ENCODE measurements at places on chromosomes 6 and 20.

- no peak for DNase-seq
These were observed 1.1 kb downstream of the PERP start for GRCh38 chr6:138105880-138106664.

- DNase-seq, result no peak
These were observed 19.2 kb upstream of the FAM83C start for GRCh38 chr20:35311409-35311808.

DNA sequence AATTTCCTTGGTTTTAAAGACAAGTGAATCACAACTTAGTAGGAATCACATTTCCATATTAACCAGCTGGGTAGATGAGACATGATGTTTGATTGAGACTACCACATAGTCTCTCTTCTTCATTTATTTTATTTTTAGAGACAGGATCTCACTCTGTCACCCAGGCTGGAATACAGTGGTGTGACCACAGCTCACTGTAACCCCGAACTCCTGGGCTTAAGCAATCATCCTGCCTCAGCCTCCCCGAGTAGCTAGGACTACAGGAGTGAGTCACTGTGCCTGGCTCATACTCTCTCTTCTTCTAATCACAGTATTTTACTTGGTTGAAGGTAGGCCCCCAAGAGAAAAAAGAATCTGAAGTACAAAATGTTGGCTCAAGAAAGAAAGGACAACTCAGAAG, 80.2 kb upstream of the ASF1A start:
- no peak for DNase-seq

GRCh38 chr6:110509617-110510241, 33.3 kb upstream of the SLC22A16 start:
- DNase-seq, result no peak

DNA sequence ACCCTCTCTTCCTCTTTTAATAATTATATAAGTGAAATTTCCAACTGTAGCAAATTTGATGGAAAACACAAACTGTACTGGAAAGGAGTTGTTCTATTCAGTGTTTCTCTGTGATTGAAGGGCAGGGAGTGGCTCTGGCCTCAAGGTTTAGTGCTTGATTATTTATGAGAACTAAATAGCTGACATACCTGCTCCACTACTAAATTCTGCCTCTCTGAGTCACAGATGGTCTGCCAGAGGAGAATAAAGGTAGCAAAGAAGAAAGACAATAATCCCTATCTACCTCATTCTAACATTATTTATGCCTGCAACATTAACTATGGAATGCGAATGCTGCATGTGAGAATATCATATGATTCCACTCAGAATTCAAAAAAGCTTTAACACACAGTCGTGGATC, 9.3 kb downstream of the BMP5 start:
- no peak for DNase-seq

DNA sequence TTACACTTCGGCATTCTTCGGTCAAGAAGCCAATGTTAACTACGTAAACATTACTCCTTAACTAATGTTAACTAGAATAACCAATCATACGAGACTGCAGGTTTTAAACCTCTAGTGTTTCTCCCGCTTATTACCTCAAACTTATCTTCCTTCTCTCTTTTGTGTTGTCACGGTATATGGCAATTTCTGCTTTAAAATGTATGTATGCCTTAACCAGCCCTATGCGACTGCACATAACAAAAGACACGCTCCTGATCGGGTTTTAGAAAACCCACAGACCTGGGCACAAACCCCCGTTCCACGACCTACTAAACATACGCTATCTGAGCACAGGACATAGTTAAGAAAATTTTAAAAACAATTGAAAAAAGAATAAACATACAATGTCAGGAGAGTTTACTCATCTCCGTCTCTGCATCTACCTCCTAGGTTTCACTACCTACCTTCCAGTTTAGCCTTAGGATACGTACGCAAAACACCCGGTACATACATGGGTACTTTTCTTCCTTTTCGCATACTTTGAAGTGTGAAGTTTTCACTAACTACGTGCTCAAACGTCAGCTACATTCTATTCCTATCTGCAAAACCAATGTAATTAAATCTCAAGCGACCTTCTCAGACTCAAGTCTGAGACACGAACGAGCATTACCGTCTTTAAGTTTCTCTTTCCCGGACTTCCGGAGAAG, 1.1 kb downstream of the CD164 start:
- no peak for DNase-seq

GRCh38 chr6:25127076-25127837, 151.9 kb upstream of the CARMIL1 start:
- DNase-seq, result no peak

GRCh38 chr20:51886341-51886740, 84.0 kb upstream of the SALL4 start:
- no peak for DNase-seq

DNA sequence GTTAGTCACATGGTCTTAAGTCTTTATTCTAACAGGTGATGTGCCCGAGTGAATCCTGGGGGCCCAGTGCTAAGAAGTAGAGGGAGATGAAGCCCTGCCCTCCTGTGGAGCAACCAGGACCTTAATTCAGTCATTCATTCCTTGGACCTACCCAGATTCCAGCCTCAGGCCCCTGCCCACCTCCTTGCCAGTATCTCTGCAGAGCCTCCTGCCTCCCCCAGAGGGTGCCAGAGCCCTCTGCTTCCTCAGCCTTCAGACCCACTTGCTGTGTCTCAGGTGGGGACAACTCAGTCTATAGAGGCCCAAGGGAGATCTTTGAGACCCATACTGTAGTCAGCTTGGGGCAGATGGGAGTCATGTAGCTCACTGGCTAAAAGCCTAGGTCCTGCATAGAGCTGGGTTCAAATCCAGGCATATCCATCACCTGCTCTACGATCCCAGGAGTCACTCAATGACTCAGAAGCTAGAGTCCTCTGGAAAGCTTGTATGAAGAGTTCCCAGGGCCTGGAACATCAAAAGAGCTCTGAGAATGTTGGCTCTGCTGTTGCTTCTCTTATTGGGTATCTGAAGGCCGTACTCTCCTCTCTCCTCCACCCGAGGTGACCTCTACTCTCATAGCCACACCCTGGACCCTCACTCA, 3.9 kb upstream of the SIGLEC1 start:
- no peak for DNase-seq

GRCh38 chr6:135021310-135022049, 33.1 kb downstream of the HBS1L start:
- DNase-seq, result no peak

DNA sequence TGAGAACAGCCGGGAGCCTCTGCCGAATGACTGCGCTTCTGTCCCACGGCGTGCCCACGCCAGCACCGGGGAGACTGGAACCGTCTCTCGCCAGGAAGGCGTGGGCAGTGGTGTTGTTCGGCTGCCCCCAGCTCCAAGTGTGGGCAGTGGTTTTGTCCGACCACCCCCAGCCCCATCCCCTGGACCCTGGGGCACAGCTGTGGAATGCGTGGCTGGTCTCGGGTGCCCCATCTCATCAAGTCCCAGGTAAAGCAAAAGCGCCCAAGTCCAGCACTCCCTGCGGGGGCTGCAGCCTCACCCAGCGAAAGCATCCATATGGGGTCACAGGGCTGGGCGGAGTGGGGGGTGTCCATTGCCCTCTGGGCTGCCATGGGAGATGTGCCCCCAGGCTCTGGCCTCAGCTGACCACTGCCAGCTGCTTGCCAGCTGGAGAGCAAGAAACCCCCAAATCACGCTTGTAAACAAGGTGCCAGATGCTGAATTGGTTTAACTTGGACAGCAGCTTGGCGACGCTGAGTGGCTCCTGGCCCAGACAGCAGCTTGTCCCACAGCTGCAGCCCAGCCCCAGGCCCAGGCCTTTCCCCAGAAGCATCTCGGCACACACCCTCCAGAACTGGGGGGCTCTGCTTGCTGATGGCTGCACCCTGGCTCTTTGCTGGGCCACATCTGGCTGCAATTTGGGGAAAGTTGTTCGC, 4.5 kb downstream of the CABLES2 start:
- no peak for DNase-seq

GRCh38 chr6:131172222-131172621, 37.0 kb downstream of the AKAP7 start:
- no peak for DNase-seq

DNA sequence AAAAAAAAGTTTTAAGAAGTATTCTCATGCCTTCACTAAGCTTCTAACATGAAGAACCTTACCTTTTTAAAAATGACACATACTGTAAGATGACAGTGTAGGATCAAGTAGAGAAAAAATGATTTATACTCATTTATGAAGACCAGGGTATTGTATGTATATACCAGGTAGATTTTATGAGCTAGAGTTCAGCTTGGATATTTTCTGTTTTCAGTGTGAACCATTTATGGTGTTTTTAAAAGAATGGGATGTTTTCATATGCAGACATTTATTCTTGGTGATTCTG, 24.4 kb downstream of the DUSP22 start:
- DNase-seq, result no peak

DNA sequence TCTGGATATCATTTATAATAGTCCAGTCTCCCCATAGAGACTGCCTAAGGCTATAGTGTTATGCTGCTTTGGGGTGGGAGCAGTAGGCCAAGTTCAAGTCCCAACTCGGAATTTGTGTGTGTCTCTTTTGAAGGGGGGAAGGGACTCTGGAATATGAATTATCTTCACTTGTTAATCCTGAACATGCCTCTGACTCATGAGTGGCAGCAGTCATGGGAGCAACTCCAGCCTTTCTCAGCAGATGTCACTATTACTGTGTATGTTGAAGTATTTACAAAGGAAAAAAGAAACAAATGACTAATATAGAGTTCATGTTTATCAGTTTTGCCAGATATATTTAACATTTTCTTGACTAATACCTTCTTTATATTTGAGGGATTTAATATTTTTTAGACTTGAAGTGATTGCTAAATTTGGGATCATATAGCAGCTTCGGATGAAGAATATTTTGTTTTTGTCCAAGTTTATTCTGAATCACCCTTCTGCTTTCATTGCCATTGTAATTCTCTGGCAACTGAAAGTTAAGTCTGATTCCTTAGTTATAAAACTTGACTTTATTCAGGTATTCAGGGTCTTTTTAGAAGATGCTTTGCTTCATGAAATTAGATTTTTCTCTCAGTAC, 23.4 kb downstream of the FAM217A start:
- DNase-seq, result no peak

GRCh38 chr20:531608-532007, 12.0 kb downstream of the CSNK2A1 start:
- DNase-seq, result no peak

GRCh38 chr6:2663123-2663522, 87.6 kb downstream of the MYLK4 start:
- DNase-seq, result no peak

GRCh38 chr6:51028276-51028675, 209.6 kb downstream of the TFAP2B start:
- DNase-seq, result no peak

- DNase-seq, result no peak
These were observed 10.3 kb downstream of the CLDN20 start for GRCh38 chr6:155274106-155274505.

DNA sequence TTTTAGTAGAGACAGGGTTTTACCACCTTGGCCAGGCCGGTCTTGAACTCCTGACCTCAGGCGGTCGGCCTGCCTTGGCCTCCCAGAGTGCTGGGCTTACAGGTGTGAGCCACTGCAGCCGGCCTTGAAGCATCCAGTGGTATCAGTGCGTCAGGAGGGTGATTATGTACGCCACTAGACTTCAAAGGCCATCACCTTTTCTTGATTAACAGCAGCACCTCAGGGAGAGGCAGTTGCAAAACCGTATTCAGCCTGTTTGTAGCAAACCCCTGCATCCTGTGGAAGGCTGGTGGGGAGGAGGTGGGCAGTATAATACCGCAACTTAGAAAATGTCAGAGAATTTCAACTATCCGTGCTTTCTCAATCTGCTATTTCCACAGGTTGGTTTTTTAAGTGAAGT, 27.3 kb upstream of the SHLD1 start:
- DNase-seq, result no peak

DNA sequence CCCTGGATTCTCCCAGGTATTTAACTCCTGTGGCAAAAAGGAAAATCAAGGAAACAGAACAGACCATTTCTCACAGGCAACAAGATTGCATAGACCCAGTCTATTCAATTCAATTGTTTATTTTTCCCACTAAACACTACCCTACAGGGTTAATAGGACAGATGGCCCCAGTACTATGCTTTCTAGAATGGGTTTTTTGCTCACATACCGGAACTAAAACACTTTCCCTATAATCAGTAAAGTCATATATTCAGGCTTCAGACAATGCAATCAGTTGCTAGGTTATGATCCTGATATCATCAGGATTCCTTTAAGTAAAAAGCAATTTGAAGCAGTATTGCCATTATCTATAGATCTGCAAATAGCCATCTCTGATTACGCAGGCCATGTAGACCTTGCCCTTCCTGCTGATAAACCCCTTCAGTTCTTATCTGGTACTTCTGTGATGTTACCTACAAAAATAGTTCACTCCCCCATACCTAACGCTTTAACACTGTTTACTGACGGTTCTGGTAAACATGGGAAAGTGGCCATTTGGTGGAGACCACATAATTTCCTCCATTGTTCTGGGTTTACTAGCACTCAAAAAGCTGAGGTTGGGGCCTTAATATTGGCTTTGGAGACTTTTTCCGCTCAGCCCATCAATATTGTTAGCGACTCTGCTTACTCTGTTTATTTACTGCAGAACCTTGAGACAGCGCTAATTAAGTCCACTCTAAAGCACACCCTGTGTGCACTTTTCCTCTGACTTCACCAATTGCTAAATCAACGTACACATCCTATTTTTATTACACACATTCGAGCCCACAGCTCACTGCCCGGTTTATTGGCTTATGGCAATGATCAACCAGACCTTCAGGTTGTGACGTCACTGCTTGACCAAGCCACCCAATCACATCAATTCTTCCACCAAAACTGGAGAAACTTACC, 666.0 kb downstream of the PHF3 start:
- DNase-seq, result no peak

- DNase-seq, result peak; percentile 37
These were observed 91.3 kb upstream of the SHLD1 start for GRCh38 chr20:5658912-5659345.

DNA sequence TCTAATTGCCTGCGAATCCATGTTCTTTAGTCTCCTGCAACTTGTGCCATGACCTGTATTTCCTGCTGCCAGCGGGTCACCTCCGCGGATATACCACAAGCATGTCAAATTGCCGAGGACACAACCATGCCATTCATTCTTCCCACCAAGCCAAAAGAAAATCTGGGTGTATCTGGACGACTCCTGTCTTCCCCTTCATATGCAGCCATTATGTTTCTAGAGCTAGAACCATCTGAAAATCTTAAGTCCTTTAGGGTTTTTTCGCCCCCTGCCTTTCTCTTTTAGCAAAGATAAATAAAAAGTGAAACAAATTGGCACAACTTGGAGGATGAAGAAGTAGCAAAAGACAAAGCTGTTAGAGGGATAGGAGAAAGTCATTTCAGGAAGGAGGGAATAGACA, 242.6 kb downstream of the ARID1B start:
- no peak for DNase-seq

DNA sequence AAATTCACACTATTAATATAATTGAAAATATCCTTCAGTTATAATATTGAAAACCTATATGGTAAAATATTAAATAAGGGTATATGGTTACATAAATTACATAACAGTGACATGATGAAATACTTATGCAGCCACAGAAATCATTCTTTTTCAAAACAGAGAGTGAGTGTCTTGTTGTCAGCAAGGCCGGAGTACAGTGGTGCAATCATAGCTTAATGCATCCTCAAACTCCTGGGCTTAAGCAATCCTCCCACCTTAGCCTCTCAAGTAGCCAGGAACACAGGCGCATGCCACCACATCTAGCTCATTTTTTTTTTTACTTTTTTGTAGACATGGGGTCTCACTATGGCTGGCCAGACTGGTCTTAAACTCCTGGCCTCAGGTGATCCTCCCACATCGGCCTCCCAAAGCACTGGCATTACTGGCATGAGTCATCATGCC, 40.4 kb downstream of the FAM8A1 start:
- no peak for DNase-seq

GRCh38 chr6:9487128-9487527, 927.7 kb downstream of the TFAP2A start:
- DNase-seq, result no peak

GRCh38 chr6:145272246-145272645, 463.1 kb downstream of the EPM2A start:
- no peak for DNase-seq

Data from stimulated activated CD8-positive, alpha-beta memory T cell treated with anti-CD3 and anti-CD28 coated beads, Interleukin-15, amount 100 ng/mL, for 4 hours (primary cell).